Globus pallidus (tissue), 1 donor: ENCODE measurements at places on chromosomes 3 and 15.

- DNase-seq = no peak
Observed at GRCh38 chr3:18771931-18772330, 346.8 kb upstream of the SATB1 start.

- DNase-seq = no peak
Observed at GRCh38 chr15:96328181-96328876, 2.2 kb upstream of the NR2F2 start.

GRCh38 chr3:181726351-181727330, 14.9 kb downstream of the SOX2 start:
- peak; percentile 65 for DNase-seq

GRCh38 chr3:112647122-112647521, 6.2 kb upstream of the CCDC80 start:
- DNase-seq = no peak

- DNase-seq = no peak
Observed at GRCh38 chr3:51354172-51354571, 30.9 kb upstream of the MANF start.

DNA sequence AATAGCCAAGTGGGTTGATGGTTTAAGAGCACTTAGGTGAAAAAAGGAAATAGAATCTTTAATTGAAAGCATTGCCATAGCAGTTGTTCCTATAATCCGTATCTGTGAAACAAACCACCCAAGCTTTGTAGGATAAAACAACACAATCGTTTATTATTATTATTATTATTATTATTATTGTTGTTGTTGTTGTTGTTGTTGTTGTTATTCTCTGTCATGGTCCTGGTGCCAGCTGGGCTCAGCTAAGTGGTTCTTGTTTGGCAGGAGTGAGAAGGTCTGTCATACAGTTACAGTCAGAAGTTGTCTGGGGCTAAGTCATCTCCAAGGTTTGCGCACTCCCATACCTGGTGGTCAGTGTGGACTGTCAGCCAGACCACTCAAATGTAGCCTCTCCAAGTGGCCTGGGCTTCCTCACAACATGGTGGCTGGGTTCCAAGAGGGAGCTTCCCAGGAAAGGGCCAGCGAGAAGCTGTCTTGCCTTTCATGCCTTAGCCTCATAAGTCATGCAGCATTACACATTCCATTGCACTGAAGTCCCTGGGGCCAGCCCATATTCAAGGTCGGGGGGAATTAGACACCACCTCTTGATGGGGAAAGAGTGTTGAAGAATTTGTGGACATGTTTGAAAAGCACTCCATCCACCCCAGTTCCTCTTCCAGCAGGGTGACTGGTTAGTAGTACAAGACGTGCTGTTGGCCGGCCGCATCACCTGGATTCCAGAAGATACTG, 54.3 kb upstream of the FGD5 start:
- no peak for DNase-seq

DNA sequence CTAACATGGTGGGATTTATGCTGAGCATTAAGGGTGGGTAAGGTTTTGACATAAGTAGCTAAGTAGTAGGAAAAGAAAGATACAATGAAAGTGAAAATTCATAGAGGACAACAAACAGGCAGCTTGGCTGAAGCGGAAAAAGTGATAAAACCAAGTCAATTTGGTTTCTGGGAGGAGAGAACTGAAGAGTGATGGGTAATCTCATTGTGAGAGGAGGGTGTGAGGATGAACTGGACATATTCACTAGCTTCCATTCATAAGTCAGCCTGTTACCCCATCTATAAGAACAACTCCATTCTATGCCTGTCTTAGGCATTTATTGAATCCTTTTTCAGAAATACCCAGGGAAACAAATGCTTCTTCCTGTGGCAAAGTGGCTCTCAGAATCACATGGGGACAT, 67.1 kb upstream of the BBX start:
- DNase-seq = no peak
